ENCODE measurements at places on chromosomes 1 and 21.

DNA sequence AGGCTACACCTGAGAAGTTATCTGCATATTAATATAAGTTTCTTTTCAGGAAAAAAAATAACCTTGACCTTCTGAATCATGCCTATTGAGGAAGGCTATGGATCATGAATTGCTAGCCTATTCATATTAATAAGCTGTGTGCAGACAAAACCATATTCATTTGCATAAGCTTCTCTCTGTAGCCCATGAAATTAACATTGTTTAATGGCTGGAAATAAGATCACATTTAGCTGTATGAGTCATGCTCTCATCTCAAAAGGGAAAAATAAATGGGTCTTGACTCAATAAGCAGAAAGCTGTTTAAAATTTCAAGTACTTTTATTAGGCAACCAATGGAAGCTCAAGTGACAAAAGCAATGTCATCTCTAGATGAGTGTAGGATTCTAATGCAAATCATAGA, 330.0 kb upstream of the DEPDC1 start:
- no peak for DNase-seq

DNA sequence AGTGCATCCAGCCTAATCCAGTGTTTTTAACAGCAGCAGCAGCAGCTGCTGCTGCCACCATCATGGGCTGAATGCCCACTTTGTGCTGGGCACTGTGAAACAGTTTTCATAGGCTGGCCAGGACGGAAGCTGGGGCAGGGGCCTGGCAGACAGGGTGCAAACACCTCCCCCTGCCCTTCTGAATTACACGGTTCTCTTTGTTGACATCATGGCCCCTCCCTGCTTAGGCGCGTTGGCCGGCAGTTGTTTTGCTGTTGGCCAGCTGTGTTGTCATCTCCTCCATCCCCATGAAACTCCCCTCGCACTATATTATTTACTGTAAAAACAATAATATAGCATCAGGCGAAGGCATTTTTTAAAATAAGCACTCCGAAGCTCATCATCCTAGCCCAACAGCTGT, 33.1 kb downstream of the PTPRU start:
- peak; percentile 11 for DNase-seq

- DNase-seq, result no peak
Measured at GRCh38 chr1:1894354-1895059, 3.6 kb upstream of the GNB1 start.

DNA sequence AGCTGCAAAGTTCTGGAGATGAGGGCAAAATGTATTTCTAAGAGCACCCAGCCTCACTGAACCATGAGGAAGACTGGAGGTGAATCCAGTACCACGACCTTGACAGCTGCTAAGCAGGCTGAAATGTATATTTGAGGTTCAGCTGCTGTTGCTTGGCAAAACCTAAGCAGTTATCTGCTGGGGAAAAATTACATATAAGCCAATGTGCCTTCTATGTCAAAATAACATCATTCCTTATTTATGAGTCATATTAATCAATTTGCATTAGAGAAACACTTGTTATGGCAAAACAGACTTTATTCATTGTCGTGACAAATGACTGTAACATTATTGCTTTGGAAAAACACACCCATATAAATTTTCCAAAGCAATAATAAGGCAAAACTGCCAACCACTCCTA, 560.5 kb upstream of the NR5A2 start:
- DNase-seq, result no peak

- no peak for DNase-seq
Measured at GRCh38 chr1:12475947-12476346, 142.1 kb downstream of the DHRS3 start.

- no peak for DNase-seq
Measured at GRCh38 chr21:24050231-24050630, 1557.0 kb downstream of the MRPL39 start.

- no peak for DNase-seq
Measured at GRCh38 chr1:231046730-231047395, 6.8 kb upstream of the FAM89A start.

DNA sequence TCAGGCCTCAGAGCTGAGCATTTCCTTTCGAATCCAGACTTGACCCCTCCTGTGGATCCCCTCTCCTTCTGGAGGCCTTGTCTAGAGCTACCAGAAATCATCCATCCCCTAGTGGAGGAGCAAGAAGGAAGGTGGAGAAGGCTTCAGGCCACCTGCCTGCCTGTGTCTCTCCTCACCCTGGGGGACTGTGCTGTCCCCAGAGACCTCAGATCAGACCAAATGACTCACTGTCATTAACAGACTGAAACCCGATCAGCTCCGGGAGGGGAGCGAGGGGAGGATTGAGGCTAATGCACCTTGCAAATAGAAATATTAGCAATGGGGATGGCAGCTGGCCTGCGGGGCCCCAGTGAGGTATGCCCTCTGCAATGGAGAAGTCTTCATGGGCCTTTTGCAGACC, 2.1 kb downstream of the MYBPH start:
- DNase-seq, result no peak

DNA sequence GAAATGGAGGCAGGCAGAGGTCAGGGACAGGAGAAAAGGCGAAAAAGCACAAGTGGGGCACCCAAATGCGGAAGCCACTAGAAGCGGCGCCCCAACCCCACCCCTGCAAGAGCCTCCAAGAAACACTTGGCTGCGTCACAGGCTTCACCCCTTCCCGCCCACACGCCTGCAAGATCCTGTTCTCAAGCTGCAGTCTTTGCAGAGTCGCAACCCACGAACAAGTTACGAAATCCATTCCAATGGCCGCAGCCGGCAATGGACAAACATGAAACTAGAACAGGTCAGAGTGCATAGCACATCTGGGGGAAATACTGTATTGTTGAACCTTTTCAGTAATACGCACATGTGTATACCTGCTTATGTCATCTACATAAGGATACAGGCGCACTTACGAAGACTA, 103.6 kb downstream of the PSMG1 start:
- DNase-seq, result no peak

DNA sequence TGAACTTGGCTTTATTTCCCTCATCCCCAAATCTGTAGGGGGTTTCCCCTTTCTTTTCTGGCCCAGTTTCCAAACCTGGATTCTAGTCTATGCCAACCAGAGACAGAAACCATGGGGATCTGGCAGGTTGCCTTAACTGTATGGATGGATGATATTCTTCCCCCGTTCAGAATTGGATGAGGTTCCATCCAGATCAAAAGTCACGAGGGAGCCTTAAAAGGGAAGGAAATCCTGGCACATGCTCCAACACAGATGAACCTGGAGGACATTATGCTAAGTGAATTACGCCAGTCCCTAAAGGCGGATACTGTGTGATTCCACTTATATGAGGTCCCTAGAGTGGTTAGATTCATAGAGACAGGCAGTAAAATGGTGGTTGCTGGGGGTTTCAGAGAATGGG, 124.4 kb downstream of the HUNK start:
- no peak for DNase-seq

DNA sequence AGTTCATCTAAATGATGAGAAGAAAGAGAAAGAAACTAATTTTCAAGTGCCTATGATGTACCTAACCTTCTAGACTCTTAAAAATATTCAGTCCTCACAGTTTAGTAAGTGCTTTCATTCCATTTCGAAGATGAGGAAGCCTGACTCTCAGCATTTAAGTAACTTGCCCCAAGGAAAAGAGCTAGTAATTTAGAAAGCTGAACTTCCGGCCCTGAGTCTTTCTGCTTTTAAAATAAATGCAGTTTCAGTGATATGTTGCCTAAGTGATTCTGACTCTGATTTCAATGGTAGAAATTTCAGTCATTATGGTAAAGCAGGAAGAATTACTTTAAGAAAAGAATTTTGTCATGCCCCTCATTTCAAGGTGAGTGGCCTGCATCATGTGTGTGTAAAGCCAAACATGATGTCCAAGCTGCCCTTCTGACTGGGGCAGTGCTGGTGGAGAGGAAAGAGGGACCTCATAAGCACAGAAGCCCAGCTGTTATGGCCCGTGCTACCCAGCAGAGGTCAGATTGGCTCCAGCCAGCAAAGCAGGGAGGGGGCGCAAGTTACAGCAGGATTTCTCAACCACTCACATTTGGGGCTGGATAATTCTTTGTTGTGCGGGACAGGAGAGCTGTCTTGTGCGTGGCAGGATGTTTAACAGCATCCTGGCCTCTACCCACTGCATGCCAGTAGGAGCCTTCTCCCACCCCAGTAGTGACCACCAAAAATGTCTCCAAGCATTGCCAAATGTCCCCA, 10.7 kb downstream of the ATP1A4 start:
- DNase-seq, result no peak

GRCh38 chr1:5347726-5348125, 644.5 kb downstream of the NPHP4 start:
- DNase-seq, result no peak

DNA sequence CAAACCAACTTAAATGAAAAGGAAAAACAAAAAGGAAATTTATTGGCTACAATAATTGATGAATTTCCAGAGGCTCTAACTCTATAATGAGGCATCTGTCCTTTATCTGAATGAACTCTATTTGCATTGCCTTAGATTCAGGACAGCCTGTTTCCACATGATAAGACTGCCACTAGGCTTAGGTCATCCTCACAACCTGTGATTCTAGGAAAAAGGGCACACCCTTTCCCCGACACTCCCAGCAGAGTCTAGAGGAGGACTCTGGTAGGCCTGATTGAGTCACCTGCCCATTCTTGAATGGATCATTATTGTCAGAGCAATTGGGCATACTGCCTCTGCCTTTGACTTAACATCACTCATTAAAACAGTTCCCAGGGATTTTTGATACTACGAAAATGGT, 262.8 kb downstream of the TPR start:
- no peak for DNase-seq

DNA sequence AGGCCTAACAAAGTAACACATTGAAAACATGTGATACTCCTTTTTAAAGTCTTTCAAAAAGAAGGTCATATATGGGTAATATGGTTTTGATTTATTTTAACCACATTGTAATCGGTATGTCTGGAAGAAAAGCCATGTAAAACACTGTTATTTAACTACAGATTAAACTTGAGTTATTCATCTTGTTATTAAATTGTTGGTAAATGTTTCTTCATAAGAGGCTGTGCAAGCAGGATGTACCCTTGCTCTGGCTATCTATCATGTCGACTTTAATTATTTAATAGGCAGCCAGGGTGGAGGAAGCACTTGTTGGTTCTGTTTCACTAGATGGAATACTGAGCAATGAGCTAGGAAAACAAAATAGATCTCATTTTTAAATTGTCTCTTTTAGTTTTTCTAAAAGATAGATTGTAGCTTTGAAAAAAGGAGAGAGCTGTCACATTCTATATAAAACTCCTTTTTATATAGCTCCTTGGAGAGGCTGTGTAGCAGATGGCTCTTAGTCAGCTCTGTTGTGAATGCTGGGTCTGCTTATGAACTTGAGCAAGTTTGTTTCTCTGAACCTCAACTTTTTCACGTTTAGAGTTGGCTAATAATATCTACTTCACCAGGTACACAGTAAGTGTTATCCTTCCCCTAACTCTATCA, 39.5 kb downstream of the LRRC8B start:
- DNase-seq, result no peak

DNA sequence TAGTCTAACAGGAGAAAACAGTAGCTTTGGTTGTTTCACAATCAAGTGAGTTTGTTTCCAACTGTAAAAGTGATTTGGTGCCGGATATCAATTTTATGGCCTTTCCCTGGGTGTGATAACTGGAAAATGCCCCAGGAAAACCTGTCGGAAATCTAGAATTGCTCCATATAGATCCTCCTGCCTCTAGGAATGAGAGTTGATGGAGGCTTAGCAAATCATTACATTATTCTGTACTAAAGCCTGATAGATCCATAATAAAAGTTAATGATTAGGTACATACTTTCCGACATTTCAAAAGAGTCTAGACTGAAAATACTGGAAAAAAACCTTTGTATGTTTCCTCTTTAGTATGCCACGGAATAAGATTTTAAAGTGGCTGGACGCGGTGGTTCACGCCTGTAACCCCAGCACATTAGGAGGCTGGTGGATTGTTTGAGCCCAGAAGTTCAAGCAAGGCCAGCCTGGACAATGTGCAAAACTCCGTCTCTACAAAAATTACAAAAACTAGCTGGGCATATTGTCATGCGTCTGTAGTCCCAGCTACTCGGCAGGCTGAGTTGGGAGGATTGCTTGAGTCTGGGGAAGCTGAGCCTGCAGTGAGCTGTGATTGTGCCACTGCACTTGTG, 70.0 kb upstream of the SLC45A1 start:
- DNase-seq, result no peak

GRCh38 chr21:46555225-46555617, 49.7 kb downstream of the S100B start:
- no peak for DNase-seq

DNA sequence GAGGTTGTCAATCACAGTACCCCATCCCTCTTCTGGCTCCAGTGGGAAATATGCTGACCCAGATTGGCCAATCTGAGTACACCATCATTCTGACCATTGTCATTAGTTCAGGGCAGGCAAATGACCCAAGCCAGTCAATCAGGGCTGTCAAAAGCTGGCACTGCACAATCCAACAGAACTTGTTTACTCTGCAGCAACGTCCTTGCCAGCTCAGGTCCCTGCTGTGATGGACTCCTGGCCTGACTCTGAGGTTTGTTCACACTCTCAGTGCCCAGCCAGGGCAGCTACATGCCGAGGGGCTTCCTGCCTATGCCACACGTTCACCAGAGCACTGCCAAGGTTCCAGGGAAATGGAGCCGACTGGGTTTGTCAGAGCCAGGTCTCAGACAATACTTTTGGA, 14.7 kb upstream of the OVAAL start:
- DNase-seq, result no peak

DNA sequence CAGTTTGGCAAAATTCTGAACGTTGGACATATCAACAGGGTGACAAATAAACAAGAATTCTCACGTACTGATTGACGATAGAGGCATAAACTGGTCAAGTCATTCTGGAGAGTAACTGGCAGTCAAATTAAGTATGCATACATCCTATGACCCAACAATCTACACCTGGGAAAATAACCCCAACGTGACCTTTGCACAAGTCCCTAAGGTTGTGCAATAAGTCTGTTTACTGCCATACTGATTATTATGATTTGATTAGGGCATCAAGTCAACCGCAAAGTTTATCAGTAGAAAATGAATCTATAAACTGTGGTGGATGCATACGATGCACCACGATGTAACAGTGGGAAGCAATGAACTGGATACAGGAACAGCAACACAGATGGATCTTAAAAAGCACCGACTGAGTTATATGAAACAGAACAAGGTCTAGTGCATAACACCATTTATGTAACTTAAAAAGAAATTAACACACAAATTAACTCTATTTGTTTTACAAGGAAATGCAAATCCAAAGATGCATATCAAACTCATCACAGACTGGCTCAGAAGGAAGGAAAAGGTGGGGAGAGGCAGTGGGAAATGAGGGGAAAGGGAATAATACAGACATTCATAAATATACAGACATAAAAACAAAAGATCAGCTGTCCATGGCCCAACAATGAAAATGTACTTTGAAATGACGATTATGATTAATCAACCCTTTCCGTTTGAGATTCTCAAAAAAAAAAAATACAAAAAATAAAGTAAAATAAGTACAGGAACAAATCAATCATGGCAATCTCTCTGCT, 41.0 kb upstream of the SEC16B start:
- DNase-seq, result no peak

- no peak for DNase-seq
Measured at GRCh38 chr1:243312952-243313634, 57.3 kb downstream of the SDCCAG8 start.

- DNase-seq, result no peak
Measured at GRCh38 chr1:40899230-40899870, 37.2 kb upstream of the CITED4 start.

DNA sequence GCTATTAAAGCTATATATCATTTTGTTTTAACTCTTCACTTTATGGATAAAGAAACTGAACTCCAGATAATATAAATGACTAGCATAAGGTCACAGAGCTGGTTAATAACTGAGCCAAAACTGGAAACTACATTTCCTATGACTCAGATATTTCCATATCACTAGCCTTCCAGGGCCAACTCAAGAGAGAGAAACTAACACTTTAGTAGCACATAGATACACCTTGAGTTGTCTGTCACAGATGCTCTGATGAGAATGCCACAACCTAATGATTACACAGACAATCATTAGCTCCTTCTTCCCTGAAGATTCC, 40.7 kb downstream of the NME7 start:
- DNase-seq, result no peak
